Activated CD4-positive, CD25-positive, alpha-beta regulatory T cell (primary cell): ENCODE measurements at places on chromosomes 6 and 20.

- no peak for DNase-seq
Observed at GRCh38 chr6:147738099-147738498, 229.6 kb downstream of the SAMD5 start.

- no peak for DNase-seq
Observed at GRCh38 chr6:117955684-117956256, 48.7 kb downstream of the SLC35F1 start.

DNA sequence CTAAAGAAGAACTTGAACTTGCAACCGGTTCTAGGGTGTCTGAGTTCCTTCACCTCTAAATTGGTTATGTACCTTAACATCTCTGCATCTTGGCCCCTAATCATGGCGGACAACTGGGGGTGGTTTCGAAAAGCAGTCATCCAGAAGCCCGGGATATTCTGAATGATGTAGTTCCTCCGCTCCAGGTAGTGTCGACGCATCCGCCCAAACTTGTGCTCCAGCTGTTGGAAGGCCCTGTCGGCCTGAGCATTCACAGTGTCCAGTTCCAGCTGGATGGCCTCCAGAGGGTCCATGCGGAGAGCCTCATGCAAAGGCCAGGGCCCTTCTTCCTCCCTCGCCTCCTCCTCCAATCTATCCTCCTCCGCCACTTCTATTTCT, 887 bp downstream of the TSPYL1 start:
- DNase-seq: no peak

GRCh38 chr20:24063100-24063499, 74.5 kb upstream of the GGTLC1 start:
- no peak for DNase-seq

GRCh38 chr6:157628463-157628862, 194.6 kb upstream of the SNX9 start:
- DNase-seq: no peak

DNA sequence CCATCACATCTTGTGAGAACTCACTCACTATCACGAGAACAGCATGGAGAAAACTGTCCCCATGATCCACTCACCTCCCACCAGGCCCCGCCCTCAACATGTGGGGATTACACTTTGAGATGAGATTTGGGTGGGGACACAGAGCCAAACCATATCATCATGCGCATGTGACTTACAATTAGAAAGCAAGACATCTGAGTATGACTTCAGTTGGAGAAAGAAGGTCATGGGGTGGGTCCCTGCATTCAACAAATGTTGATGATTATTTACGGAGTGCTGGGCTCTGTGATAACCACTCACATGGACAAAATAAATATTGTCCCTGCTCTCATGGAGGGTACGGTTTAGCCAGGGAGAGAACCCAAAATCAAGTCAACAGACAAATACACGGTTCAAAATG, 37.9 kb downstream of the VSTM2L start:
- DNase-seq: no peak

DNA sequence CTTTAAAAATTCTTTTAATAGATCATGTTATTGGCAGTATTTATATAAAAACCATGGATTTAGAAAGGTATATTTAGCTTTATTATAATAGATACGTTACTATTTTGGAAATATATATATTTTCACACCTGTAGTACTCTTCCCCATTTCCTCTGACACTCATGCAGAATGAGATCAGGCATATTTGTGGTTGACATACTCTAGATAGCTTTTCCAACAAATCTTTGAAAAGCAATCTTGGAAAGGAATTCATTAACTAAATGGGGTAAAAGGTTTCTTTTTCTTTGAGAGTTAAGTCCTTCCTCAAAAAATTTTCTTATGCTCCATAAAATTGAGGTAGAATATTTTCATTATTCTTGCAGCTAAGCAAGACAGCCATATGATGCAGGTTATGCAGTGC, 14.5 kb downstream of the ASF1A start:
- DNase-seq: no peak

- no peak for DNase-seq
Observed at GRCh38 chr6:125498606-125499005, 196.8 kb upstream of the HDDC2 start.

DNA sequence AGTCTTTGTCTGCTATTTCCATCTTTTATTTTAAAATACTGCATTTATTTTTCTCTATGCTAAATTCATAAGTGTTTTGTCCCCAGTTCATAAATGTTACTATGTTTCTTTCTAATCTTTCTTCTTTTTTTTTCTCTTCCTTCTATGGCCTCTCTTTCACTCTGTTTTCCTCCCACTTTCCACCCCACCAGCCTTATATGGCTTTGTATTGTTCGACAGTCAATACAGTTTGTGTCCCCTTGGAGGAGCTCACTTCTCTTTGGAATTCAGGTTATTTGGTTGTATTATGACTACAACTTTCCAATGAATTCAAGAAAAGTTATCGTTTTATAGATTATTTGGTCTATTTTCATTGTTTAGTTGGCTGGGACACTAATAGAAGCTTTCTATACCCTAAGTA, 393.5 kb downstream of the NKAIN2 start:
- no peak for DNase-seq

DNA sequence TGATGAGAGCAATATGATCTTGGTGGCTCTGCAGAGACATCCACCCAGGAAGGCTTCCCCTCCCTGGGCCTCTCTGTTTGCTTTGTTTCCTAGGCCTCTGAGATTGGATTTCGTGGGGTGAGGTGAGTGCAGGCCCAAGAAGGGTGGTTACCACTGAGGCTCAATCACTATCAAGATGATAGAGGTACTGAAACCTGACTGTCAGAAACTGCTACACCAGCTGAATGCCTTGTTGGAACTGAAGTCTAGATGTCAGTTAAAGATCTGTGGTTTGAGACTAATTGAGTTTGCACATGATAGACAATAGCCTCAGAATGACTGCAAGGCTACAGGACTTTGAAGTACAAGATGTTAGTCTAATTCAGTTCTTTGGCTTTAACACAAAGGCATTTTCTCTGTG, 15.2 kb downstream of the VNN1 start:
- no peak for DNase-seq

DNA sequence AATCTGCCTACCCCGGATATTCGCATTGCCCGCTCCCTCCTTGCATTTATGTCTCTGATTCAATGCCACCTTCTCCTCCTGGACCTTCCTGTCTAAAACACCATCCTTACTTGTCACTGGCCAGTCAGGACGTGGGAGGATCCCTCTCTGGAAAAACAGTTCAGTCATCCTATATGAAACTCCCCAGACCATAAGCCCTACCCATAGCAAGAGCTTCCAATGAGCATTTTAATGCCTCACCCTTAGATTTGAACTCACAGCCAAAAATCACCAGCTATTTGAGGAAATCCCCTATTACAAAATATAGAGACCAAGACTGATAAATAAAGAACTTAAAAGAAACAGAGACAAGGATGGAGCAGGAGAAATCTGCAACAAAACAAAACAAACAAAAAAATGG, 86.4 kb downstream of the SHLD1 start:
- no peak for DNase-seq

- DNase-seq: no peak
Observed at GRCh38 chr6:8527818-8528217, 92.5 kb upstream of the SLC35B3 start.

- DNase-seq: no peak
Observed at GRCh38 chr6:126546541-126547120, 206.7 kb downstream of the CENPW start.

GRCh38 chr6:107655245-107655644, 165.3 kb downstream of the SOBP start:
- no peak for DNase-seq

GRCh38 chr6:95248499-95248898, 328.8 kb upstream of the MANEA start:
- DNase-seq: no peak

DNA sequence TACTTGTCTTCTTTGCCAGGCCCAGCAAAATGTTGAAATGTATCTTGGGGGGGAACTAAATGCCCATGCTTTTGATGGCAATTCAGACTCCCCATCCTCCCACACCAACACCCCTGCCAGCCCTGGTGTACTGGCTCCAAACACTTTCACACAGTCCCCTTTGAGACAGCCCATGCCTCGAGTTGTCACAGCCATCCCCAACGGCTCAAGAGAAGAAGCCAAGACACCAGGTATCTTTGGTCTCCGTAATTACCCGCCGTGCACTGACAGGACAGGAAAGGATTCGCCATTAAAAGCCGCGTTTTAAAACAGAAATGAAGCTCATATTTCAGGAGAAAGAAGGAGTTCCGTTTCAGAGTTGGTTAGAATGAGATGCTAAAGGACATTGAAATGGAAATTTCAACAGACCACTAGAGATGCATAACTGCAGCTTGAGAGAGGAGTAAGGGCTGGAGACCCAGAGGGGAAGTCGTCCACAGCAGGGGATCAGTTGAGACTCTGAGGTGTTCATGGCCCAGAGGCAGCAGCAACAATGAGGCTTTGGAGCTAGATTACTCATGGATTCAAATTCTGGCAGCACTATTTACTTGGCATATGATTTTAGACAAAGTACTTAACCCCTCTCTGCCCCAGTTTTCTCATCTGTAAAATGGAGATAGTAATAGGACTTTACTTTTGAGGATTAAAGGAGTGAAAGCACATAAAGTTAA, 63.5 kb upstream of the ADGRF1 start:
- no peak for DNase-seq

DNA sequence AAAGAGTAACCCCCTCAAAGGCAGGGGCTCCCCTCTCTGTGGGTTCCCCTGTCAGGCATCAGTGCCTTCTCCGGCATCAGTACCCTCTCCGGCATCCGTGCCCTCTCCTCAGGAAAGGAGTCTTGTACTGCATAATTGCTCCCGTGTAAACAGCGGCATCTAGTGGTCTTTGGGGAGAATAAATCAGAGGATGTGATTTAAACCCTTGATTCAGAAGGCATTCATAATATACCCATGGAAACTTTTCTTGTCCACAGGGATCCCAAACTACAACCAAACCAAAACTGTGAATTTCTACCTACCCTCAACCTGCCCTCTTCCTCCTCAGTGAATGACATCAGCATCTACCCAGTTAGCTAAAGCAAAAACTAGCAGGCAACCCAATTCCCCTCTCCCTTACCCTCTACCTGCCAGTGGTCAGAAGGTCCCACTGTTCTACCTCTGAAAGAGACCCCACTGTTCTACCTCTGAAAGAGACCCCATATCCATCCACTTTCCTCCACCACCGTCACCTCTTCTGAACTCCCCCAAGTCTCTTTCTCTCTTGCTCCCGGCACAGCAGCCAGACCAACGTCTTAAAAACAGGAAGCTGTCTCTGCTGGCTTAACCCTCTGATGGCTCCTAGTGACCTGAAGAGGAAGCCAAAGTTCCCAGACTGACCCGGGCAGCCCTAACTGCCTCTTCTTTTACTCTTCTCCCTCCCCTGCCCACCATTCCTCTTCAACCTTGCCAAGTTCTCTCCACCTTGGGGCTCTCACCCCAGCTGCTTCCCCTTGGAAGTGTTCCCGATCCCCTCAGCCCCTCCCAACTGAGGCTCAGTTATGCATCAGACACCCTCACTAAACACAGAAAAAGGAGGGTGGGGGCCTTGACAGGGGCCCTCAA, 27.2 kb downstream of the UBE2V1 start:
- no peak for DNase-seq

DNA sequence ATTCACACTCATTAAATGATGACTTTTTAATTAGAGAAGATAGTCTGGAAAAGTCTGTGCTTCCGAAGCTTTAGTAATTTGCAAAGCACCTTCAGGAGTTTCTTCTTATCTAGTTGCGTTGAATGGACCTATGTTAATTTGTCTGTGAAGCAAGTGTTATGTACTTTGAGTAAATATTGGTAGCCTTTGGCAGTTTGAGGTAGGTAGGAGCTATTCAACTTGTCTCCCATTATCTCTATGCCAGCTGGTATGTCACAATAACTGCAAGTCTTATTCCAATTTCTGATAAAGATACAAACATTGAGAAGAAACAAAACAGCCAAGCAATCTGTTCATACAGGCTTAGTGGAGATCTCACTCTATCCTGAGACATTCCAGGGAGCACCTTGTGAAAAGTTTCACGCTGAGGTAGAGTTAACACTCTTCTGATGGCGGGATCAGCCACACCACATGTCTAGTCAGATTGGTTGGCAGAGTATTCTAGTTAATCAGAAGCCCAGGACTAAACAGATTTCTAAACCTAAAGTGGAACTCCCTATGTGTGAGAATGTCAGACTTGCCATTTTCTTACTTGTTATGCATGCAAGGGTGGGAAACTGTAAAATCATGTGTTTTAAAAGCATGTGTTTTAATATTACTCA, 219.8 kb upstream of the MANEA start:
- DNase-seq: no peak

DNA sequence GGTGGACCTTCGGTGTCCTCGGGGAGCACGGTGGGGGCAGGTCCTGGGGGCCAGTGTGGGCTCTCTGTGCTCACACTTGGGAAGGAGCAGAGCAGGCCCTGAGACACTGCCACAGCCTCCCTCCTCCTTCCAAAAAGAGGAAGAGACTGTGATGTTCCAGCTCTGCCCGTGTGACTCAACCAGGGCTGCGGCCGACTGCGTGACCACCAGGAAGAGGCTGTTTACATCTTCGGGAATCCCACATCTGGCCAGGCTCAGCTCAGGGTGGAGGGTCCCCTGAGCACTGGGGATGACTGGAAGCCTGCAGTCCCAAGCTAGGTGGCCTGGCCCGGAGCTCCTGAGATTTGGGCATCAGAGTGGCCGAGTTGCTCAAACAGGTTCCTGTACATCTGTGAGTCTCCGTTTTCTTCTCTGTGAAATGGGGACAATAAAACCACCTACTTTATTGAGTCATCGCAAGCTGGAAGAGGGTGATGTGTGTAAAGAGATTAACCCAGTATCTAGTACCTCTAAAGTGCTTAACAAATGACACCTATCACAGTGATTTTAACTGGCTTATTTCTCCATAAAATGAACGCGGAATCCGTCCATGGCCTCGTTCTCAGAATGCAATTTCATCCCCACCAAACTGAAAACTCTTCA, 242.1 kb downstream of the DLL1 start:
- no peak for DNase-seq

DNA sequence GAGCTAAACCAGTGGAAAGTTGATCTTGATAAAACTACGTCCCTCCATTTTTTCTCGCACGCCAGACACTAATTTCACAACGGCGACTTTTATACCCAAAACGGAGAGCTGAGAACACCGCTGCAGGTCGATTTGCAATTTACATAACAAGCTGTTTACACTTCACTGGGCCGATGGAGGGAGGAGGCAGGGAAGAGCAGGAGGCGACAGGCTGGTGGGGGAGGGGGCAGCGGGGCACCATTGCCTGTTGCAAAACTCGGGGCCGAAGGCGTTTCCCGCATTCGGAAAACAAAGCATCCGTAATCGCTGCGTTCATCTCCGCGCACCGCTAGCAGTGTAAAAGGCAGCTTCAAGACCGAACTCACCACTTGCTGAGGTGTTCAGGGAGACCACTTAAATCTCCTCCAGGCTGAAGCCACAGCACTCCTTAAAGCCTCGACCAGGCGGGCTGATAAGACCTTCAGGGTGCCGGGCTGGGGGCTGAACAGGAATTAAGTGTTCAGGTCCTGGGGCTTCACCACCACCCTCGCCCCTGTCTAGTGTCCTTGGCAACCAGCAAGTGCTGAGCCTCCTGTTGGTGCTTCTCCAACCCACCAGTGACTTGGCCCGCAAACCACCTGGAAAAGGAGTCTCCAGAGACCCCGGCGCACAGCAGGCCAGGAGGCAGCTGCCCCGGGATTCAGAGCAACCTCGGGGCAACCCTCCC, 2.0 kb upstream of the FOXC1 start:
- DNase-seq: no peak

GRCh38 chr6:156150391-156150790, 626.8 kb upstream of the ARID1B start:
- no peak for DNase-seq
